ENCODE measurements at places on chromosomes 2 and 18.

DNA sequence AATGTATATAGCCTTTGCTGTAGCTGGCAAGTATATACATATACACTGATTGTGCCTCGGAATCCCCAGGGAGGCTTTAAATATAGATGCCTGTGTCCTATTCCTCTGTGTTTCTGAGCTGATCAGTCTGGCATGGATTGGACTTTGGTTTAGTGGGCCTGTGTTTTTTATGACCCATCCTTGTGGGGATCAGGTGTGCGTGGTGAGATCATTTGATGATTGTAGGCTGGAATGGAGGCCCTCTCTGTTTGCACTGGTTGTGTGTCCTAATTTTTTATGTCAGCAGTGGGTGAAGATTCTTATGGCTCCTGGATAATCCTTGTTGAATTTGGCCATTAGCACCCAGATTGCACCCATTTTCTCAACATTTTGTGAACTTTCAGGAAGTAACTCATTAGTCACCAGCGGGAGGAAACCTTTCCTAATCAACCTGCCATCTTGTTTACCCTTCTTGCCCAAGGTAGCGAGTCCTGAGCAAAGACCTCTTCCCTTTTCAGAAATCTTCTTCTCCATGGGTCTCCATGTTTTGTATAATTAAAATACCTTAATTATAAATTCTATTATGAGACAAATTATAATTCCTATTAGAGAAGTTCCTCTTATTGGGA is 75.8 kb downstream of the UGGT1 start:
- no peak for DNase-seq

GRCh38 chr18:5462227-5462626 is 81.6 kb downstream of the EPB41L3 start:
- no peak for DNase-seq

DNA sequence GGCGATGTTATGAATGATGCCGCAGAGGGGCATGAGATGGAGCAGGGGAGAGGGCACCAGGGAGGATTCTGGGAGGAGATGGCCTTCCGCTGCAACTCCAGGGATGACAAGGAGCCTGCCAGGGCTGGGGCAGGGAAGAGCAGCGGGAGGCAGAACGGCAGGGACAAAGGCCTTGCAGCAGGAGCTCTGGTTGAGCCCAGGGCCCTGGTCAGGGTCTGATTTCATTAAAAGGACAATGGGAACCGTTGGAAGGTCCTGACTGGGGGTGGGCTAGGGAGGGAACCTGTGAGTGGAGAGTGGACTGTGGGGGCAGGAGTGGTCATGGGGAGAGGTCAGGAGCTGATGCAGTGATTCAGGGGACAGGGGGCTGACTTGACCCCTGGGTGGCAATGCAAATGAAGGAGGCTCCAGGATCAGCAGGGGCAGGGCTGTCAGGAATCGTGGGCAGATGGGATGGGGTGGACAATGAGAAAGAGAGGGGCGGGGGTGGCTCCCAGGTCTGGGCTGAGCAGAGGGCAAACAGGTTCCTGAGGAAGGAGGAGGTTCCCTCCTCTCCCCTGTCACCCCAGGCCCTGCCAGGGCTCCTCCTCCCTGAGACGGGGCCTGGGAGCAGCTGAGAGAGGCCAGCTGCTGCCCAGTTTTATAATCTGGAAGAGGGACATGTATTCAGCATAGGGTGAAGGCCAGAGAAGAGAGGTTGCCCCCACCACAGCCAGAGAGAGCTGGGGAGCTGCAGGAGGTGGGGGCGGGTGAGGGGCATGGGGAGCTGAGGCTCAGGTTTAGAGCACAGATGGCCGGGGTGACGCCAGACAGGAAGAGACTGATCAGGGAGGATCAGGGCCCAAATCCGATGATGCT is 7.3 kb upstream of the DUSP2 start:
- no peak for DNase-seq

GRCh38 chr2:43540021-43540779 is 55.6 kb downstream of the THADA start:
- DNase-seq = no peak

DNA sequence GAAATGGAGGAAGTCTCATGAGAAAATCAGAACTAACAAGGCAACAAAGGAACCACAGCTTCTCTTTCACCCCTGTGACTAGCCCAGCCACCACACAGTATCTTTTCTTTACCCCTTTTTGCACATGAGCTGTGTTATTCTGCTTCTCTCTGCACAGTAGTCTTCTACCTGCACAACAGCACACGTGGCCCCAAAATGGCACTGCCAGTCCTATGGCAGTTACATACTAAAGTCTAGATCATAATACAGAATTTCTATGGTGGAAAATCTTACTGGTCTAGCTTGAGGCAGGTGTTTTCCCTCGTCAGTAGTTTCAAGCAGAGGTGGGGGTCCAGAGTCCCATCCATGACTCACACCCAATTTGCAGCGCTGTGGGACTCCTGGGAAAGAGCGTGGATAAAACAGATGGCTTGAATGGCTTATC is 177.7 kb downstream of the DIS3L2 start:
- DNase-seq = no peak

GRCh38 chr18:70469916-70470315 is 181.1 kb downstream of the SOCS6 start:
- no peak for DNase-seq

DNA sequence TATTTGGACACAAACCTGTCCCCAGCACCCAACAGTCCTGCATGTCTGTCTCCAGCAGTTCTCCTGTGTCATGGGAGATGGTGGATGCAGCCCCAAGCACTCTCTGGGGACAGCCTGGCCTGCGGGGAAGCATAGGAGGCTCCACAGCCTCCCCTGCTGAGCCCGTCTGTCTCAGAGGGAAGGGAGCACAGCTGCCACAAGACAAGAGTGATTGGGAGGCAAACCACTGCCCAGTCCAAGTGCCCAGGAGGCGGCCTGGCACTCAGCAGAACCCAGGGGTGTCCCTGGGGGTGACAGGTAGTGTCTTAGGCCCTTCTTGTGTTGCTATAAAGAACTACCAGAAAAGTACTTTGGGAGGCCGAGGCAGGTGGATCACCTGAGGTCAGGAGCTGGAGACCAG is 211.2 kb upstream of the MYT1L start:
- no peak for DNase-seq

DNA sequence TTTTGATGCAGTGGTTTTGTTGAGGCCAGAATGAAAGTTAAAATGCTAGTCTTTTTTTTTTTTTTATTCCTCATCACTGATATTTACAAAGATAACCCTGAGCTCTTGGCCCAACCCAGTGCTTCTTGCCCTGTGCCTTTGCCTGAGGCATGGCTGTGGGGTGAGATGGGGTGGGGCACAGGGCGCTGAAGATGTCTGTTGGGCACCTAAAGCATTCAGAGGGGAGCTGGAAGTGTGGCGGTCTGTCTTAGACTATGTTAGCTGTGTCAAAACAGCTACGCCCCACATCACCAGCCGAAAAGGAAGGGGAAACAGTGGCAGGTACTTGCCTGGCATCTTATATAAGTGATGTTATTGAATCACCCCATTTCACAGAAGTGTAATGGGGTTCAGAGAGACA is 20.7 kb downstream of the TOGARAM2 start:
- DNase-seq = no peak

- DNase-seq = no peak
Measured at GRCh38 chr2:149625271-149625670, 37.7 kb upstream of the MMADHC start.

DNA sequence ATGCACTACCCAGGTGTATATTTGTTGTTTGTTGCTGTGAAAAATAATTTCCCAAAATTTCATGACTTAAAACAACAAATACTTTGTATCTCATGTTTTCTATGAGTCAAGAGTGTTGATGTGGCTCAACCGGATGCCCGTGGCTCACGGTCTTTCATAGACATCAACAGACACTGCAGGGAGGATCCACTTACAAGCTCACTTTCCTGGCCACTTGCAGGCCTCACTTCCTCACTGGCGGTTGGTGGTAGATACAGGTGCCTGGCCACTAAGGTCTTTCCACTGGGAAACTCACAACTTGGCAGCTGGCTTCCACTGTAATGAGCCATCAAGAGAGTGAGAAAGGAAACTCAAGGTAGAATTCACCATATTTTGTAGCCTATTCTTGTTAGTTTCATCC is 662.9 kb downstream of the IRS1 start:
- no peak for DNase-seq

DNA sequence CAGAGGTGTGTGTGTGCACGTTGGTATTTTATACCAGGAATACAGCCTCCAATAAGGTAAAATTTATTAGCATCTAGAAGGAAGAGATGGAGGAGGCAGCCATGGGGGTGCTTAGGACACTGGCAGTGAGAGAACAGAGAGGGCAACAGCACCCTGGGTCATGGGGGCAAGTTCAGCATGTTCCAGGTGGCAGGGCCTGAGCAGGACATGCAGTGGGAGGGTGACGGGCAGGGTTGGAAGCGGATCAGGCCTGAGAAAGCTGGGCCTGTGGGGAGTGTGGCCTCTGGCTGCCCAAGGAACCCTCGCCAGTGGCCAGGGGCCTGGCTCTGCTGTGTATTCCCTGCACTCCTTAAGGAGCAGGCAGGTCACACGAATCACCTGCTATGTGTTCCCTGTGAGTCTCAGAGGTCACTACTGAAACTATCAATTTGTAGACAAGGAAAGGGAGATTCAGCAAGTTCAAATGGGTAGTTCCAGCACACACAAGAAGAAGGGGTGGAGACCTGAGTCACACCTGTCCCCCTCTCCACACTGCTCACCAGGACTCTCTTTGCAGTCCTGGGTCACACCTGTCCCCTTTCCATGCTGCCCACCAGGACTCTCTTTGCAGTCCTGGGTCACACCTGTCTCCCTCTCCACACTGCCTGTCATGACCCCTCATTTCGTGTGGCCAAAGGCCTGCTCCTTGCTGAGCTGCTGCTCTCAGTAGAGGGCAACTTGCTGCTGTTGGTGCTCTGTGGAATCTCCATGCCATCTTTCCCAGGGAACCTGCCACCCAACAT is 463.9 kb upstream of the HS6ST1 start:
- DNase-seq = no peak

DNA sequence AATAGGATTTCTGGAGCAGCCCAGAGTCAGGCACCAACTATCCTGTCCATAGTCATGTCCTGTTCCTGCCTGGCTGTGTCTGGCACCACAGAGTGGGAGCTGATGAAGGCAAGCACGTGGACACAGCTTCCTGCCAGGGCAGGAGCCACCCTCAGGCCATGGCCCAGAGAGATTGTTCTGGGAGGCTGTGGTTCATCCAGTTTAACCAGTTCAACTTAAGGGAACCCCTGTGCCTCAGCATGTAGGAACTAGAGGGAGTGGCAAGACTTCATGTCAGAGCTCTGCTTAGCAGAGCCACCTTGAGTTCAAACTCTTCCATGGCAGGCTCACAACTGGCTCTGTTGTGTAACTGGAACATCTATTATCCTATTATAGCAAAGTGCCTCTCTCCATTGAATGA is 73.2 kb upstream of the NCKAP5 start:
- DNase-seq = no peak

GRCh38 chr2:240388471-240389301 is 46.8 kb upstream of the GPC1 start:
- no peak for DNase-seq

DNA sequence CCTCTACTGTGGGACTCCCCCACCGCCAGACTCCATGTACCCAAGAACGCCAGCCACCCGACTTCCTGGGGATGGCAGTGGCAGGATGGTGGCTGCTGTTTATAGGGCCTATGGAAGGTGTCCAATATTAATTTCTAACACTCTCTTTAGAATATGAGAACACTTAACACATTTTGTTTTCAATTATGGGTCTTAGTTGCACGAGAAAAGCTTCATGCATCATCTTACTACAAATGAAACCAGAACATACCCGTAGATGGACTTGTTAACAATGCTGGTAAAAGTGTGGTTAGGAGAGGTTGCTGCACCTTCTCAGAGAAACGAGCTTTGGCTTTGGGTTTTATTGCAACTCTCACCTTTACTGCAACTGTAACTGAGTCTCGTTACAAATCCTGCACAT is 335.6 kb upstream of the ID2 start:
- no peak for DNase-seq

GRCh38 chr2:191696001-191696400 is 18.1 kb downstream of the NABP1 start:
- no peak for DNase-seq

DNA sequence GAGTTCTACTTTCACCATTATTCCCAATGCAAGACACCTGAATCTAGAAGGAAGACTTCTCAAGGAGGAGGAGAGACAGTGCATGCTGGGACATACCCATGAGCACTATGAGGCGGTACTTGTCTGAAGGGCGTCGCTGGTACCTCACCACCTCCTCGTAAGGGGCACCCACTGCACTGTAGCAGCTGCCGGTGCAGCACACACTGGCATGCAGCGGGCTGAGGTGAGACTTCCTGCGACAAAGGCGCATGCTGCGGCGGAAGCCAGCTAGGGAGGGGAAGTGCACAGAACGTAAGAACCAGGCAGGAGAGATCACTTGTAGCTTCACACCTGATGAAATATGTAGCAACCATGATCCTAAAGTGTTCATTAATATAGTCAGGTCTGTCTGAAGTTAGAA is 12.8 kb upstream of the TMEM237 start:
- DNase-seq = no peak

GRCh38 chr2:74695663-74696062 is 41.6 kb downstream of the SEMA4F start:
- no peak for DNase-seq

DNA sequence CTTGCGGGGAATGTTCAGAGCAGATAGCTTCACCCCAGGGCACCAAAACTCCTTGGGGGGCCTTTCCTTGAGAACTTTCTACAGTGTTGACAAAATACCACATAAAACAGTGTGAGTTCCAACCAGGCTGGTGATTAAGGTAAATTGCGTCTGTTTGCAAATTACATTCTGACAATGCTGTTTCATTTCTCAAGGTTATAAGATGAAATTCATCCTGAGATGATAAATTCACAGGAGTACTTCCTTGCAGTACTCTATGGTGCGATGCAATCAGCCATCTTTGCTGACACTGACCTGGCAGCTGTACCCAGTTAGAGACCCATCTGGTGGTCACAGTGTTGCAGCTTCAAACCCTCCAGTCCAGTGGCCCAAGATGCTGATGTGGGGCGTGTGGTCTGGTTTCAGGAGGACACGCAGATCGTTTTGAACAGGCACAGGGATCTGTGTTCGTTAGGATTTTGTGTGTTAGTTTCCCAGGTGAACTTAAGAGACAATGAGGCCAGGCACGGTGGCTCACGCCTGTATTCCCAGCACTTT is 99.5 kb upstream of the SLC66A3 start:
- no peak for DNase-seq

DNA sequence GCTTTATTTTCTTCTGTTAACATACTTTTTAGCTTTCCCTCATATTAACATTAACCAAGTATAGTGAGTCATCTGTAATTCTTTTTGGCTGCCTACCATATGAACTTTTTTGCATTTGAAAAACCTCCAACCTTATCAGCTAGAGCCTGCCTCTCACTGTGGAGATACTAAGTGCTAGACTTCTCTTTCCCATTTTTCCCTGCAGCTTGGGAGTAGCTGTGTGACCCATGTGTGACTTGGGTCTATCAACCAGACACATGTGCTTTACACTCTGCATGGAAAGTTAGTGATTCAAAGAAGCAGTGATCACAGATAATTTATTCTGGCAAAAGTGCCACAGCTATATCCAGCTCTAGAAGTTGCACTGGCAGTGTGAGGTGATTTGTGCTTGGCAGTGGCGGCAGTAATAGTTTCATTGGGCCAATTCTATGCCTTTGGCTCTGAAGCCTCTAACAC is 36.3 kb downstream of the PREPL start:
- DNase-seq = no peak

GRCh38 chr2:157897106-157897971 is 21.2 kb upstream of the ACVR1 start:
- no peak for DNase-seq

GRCh38 chr2:233247744-233248143 is 3.7 kb upstream of the ATG16L1 start:
- no peak for DNase-seq

Measured in NCI-H1417 treated with DMSO at 0.1 percent for 48 hours (cell line).